ENCODE measurements at places on chromosomes 16 and 17.
A peak's percentile ranks its signal among the peaks of the same experiment; 100 is the strongest.

- no peak for DNase-seq
These were observed 54.2 kb upstream of the PVALEF start for GRCh38 chr17:81111066-81111465.

- DNase-seq = peak; percentile 71
These were observed 53.1 kb downstream of the MRM3 start for GRCh38 chr17:835263-835662.

DNA sequence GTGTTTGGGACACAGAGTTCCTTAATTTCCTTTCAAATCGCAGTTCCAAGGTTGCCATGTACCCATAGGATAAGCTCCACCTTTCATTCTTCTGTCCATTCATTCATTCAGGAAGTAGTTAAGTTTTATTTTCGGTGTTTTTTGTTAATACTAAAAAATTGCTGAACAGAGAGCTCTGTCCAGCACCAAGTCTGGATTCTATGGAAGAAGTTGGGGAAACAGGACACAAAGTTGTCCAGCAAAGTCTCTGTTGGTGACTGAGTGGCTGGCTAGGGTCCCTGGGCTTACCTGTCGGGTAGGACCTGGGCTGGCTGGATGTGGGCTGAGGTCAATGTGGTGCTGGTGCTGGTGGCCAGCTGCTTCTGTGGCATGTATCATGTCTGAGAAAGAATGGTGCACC is 17.6 kb upstream of the CCL2 start:
- DNase-seq = no peak

DNA sequence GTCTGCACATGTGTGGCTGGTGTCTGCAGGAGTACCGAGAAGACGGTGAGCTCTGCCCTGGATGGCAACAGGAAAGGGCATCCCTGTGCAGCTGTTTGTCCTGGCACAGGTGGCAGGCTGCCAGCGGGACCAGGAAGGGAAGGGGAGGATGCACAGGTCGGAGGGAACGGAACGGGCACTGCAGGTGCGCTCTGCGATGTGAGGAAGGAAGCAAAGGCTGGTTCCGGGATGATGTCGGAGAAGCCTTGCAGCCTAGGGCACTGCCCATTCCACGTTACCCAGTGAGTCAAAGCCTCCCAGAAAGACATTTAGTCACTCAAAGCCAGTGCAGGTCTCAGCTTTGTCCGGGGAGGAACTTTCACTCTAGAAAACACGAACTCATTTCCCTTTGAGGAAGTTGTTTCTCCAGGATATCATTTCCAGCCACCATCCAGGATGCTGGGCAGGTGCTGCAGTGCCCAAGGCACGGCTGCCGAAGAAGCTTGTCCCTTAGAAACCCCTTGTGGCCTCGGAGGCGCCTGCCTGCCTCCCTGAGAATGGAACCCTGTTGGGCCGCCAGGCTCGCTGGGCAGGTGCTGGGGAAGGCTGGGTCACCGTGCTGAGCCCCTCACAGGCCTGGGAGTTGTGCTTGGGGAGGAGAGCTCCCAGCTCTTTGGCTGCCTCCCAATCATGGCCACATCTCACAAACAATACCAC is 4.5 kb upstream of the TMEM235 start:
- DNase-seq = no peak

DNA sequence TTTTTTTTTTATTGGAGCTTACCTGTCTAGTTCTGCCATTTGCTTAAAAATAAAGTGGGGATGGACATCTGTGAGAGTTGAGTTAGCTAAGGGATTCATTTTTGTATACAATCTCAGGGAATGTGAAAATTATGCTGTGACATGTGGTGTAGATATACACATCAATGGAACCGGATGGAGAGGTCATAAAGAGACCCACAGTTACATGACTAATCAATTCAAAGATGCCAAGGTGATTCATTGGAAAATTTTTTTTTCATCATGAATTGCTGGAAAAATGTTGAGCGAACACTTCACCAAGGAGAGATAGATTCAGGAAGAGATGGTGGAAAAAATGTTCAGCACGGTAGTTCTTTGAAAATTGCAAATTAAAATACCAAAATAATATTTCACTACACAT is 605.4 kb upstream of the KIF2B start:
- DNase-seq = peak; percentile 10

DNA sequence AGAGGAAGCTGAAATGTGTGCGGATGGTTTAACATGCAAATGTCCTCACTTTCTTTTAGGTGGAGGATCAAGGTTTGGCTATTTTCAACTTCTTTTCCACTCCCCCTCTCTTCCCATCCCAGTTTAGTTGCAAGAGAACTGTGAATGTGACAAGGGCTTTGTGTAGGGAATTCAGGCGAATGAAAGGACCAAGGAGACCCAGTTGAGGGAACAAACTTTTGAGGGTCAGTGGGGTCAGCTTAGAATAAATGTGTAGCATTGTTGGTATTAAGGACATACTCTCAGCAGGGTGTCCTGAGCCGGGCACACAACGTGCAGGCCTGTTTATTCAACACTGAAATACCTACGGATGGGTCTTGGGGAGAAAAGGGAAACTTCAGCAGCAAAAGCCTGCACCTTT is 346.0 kb downstream of the PMP22 start:
- no peak for DNase-seq

DNA sequence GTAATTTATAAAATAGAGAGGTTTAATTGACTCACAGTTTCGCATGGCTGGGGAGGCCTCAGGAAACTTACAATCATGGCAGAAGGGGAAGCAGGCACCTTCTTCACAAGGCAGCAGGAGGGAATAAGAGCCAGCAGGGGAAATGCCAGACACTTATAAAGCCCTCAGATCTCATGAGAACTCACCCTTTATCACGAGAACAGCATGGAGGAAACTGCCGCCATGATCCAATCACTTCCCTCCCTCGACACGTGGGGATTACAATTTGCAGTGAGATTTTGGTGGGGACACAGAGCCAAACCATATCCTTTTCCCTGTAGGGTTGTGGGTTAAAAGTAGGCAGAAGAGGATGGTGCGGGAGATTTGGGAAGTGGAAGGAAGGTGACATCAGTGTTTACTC is 101.4 kb downstream of the BMERB1 start:
- no peak for DNase-seq

GRCh38 chr17:65403626-65404025 is 157.8 kb downstream of the AXIN2 start:
- DNase-seq = no peak

DNA sequence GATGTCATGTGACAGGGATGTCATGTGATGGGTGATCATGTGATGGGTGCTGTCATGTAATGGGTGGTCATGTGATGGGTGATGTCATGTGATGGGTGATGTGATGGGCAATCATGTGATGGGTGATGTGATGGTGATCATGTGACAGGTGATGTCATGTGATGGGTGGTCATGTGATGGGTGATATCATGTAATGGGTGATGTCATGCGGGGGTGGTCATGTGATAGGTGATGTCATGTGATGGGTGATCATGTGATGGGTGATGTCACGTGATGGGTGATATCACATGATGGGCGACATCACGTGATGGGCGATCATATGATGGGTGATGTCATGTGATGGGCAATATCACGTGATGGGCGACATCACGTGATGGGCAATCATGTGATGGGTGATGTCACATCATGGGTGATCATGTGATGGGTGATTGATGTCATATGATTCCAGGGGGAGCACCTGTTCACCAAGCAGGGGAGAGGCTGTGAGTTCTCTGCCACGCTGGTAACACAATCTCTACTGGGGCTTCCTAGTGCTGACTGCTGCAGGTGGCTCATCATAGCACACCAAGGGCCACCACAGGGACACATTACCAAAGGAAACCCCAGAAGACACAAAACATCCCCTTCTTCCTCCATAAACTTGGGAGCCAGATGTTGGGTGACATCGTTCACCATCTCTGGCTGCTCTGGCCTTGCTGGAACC is 16.5 kb downstream of the CD300LB start:
- peak; percentile 78 for DNase-seq

DNA sequence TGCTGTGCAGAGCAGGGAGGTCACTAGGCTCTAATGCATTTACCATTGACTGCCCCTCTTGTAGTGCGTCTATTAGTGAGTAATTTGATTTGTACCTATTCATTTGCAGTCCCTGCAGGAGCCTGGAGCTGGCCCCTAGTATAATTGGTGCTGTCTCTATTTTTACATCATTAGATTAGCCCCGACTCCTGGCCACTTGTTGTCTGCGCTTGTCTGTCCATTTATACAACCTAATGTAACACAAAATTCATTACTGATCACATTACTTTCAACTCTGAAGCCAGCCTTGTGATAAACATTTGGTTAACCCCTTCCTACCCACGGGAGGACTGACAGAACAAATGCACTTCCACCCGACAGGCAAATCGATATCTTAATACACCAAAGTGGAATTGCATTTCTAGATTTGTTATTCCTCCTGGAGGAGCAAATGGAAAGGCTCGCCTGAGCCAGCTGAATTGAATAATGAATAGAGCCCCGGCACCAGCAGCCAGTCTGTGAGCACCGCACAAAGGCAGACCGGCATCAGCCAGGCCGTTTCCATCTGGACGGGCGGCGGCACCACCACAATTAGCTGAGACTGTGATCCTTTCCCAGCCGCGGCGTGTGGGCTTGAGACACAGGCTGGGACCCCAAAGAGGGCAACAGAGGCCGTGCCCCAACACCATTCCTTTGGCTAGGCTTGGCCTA is 18.7 kb upstream of the TBX2 start:
- no peak for DNase-seq

GRCh38 chr16:27083861-27084261 is 17.1 kb downstream of the C16orf82 start:
- DNase-seq = no peak

GRCh38 chr17:48236681-48237134 is 129.1 kb downstream of the SNX11 start:
- DNase-seq = peak; percentile 36

DNA sequence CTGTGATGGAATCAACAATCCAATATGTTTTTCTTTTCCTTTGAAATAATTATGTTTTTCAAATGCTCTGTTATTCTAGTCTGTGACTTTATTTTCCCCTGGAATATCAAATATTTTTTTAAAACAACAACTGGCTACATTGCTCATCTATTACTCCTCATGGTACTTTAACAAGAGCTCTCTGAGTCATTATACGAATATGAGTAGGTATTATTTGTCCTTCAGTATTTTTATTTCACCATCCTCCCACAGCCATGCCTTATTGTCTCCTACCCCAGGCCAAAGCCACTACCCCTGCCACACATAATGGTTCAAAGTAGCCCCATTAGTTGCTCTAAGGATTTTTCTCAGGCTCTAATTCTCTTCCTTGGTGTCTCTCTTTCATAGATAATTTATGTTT is 1572.3 kb downstream of the CDH8 start:
- no peak for DNase-seq

GRCh38 chr16:88712362-88712979 is 6.2 kb downstream of the CTU2 start:
- DNase-seq = no peak

DNA sequence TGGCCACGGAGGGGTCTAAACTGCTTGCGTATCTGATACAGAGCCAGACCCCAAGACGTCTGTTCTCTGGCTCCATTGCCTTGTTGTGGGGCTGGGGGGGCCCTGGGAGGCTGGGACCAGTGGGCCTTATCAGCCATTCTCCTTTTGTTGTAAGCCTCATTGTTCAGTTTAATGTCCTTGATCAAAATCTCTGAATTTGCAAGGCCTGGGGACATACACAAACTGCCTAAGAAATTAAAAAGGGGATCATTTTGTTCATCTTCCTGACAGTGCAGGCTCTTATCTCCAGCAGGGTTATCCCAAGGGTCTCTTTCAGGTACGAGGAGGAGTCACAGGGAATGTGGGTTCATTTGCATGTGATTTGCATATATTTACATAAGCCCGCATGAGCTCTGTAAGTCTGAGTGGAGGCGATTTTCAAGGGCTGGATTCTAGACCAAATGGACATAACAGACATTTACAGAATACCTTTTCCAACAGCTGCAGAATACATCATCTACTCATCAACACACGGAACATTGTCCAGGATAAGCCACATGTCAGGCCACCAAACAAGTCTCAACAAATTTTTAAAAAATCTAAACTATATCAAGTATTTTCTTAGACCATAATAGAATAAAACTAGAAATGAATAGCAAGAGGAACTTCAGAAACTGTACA is 269.8 kb downstream of the RBFOX1 start:
- no peak for DNase-seq

GRCh38 chr16:11727796-11728543 is 14.7 kb downstream of the TXNDC11 start:
- DNase-seq = no peak

DNA sequence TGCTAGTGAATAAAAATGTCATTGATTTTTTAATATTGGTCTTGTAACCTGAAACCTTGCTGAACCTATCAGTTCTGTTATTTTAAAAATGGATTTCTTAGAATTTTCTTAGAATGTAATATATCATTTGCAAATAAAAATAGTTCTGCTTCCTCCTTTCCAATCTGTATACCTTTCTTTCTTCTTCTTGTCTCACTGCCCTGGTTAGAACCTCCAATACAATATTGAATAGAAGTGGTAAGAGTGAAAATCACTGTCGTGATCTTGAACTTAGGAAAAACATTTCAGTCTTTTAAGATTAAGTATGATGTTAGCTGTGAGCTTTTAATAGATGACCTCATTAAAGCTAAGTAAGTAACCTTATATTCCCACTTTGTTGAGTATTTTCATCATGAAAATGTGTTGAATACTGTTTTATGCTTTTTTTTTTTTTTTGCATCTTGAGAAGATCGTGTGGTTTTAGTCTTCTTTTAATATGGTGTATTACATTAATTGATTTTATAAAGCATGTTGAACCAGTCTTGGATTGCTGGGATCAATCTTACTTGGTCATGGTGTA is 104.8 kb upstream of the NACA2 start:
- DNase-seq = no peak

- DNase-seq = no peak
These were observed 96.4 kb downstream of the ABCC6 start for GRCh38 chr16:16126896-16127295.

- no peak for DNase-seq
These were observed 129.1 kb downstream of the STX8 start for GRCh38 chr17:9446528-9446927.

DNA sequence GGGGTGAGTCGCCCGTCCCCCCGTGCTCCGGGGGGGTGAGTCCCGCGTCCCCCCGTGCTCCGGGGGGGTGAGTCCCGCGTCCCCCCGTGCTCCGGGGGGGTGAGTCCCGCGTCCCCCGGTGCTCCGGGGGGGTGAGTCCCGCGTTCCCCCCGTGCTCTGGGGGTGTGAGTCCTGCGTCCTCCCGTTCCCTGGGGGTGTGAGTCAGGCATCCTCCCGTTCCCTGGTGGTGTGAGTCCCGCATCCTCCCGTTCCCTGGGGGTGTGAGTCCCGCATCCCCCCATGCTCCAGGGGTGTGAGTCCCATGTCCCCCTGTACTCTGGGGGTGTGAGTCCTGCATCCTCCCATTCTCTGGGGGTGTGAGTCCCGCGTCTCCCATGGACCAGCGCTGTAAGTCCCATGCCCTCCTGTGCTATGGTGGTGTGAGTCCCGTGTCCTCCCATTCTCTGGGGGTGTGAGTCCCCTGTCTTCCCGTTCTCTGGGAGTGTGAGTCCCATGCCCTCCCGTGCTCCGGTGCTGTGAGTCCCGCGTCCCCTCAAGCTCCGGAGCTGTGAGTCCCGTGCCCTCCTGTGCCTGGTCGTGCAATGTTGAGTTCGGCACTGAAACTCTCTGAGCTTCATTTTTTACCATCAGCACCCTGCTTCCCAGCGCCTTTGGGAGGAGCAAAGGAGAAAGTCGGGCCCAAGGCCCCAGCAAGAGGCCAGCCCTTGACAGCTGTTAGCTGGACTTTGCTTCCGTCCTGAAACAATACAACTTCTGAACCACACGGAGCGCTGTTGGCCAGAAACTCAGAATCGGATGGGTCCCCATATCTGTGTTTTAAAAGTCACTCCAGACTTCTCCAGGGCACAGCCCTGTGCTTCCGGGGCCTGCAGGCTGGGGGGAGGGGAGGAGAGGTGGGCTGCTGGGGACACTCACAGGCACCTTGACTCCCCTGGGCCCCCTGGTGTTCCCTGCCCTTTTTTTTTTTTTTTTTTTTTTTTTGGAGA is 11.5 kb upstream of the ZC3H18 start:
- peak; percentile 64 for DNase-seq

All from urothelium cell line (cell line).